ENCODE measurements at places on chromosomes 1 and 21.

DNA sequence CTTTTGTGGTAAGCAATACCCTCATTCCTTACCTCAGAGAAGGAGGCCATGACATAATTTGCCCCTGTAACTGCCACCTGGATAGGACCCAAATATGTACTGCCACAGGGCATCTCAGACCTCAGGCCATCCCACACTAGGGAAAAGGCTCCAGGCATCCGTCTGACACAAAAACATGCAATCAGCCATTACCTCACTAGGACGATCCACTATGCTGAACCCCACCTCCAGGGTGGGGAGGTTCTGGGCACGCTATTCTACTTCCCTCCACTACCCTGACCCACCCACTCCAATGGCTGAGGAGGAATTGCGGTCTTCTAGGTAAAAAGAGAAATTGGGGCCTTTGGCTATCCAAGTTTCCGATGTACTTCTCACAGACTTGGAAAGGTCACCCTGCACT is 53.6 kb downstream of the ERI3 start:
- no peak for DNase-seq

GRCh38 chr1:20693623-20694022 is 24.2 kb downstream of the KIF17 start:
- no peak for DNase-seq

DNA sequence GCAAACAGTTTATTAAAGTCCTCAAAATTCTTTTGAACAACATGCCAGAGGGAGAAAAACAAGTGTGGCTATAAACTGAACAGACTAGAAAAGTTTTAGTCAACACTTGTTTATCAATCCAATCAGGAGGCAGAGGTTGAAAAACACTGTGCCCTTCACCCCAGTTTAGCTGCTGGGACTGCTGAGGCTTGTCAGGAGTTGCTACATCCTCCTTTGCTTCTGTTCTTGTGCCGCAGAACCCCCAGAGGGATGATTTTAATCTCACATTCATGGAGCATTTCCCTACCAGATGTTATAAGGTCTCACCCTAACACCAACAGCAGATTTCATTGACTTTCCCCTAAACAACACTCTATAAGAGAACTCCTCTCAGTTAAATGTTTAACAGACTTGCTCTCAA is 321.2 kb downstream of the VAV3 start:
- no peak for DNase-seq

- no peak for DNase-seq
These were observed 44.1 kb downstream of the SLC5A9 start for GRCh38 chr1:48266576-48266975.

GRCh38 chr1:48026701-48027532 is 29.7 kb upstream of the TRABD2B start:
- DNase-seq, result no peak

DNA sequence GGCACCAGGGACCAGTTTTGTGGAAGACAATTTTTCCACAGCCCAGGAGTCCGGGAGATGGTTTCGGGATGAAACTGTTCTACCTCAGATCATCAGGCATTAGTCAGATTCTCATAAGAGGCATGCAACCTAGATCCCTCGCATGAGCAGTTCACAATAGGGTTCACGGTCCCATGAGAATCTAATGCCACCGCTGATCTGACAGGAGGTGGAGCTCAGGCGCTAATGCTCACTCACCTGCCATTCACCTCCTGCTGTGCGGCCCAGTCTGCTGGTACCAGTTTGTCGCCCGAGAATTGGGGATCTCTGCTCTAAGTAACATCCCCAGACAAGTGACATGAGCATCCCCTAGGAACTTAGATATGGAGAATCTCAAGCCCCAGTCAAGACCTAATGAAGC is 180.7 kb downstream of the COQ8A start:
- no peak for DNase-seq

DNA sequence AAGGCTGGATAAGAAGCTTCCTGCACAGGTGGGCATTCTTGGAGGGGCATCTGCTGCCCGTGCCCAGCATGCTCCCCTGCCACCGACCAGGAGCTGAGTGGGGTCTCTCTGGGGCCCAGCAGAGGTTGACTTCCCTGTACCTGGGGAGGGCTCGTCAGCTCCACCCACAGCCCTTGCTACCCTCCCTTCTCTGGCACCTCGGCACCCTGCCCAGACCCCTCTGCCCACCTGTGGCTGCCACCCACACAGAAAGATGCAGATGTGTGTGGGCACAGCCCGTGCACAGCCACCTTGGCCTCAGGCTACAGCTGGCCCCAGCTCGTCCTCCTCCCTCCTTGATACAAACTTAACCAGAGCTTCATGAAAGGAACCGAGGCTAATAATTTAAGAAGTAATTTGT is 241.2 kb upstream of the VAMP3 start:
- DNase-seq, result no peak

DNA sequence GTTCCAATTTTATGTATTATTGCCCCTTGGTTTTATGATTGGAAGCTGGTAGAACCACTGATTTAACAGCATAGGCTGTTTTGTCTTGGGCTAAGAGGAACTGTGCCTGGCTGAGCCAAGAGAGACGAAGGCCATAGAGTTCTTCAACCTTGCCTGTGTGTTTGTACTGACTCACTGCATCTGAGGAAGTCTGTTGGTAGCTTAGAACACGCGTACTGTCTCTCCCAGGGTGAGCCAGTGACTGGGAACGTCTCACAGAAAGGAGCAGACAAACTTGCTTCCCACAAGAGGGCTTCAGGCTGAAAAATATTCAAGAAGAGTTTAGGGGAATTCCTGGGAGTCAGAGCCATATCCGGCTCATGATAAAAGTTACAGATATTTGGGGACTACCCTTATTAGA is 14.9 kb downstream of the TMEM51 start:
- DNase-seq, result no peak

GRCh38 chr1:182395906-182396305 is 4.3 kb upstream of the GLUL start:
- no peak for DNase-seq

- DNase-seq, result no peak
These were observed 5.3 kb downstream of the ANKRD65 start for GRCh38 chr1:1415751-1416150.

DNA sequence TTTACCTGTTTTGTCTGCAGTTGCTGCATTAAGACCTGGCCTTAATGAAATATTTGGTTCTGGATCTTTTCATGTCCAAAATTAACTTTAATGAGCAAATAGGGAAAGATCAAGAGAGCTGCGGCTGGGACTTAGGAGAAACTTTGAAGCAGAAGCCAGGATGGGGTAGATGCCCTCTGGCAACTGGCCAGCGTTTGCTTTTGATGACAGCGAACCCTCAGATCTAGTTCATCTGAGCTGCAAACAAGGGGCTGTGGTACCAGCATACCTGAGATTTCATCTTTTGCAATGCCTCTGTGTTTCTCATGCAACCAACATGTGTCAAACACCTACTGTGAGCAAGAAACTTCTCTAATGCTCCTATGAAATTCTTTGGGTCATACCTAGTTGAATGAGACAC is 13.0 kb upstream of the TEDDM1 start:
- DNase-seq, result no peak

- no peak for DNase-seq
These were observed 1.1 kb downstream of the KCNH1 start for GRCh38 chr1:211132721-211133392.

DNA sequence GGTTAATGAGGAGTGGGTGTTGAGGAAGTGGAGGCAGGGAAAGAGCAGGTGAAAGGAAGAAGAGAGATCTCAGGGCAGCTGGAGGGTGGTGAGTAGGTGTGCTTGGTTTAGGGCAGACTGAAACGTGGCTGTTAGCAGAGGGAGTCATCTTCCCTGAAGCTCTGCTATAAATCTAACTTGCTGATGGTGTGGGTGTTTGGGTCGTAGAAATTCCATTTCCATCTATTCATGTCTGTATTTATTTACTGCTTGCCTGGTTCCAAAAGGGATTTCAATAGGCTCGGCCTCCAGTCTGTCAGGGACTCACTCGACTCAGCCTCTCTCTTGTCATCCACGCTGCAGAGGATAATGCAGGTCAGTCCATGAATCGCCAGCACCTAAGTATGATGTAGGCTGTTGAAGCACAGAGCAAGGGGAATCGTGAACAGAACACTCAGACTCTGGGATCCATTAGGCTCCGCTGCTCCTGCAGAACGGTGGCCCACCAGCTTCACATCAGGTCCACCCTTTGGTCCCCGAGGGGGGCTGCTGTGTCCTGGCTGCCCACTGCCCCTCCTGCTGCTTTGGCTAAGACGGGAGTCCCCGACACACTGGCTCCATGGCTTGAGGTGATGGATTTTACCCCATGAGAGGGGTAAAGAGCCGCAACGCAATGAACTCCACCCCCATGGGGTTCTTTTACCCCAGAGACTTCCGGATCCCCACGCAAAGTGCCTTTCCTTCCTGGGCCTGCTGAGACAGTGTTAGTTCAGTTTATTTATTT is 156.2 kb downstream of the RHOU start:
- DNase-seq, result no peak

DNA sequence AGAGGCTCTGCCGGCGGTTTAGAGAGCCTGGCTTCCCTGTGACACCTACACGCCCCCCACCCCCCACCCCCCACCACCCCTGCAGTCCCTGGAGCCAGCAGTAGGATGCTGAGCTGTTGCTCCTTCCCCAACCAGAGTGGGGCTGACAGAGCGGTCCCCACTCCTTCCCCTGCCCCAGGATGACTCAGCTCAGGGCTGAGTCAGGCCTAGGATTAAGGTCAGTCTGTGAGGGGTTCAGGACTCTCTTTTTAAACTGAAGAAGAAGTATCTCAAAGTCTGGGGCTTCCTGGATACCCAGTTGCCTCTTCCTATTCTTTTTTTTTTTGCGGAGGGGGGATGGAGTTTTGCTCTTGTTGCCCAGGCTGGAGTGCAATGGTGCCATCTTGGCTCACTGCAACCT is 19.1 kb downstream of the DMBX1 start:
- DNase-seq, result no peak

GRCh38 chr1:115829023-115829674 is 11.8 kb downstream of the NHLH2 start:
- DNase-seq, result no peak

- DNase-seq, result no peak
These were observed 37.2 kb upstream of the TSPEAR start for GRCh38 chr21:44748621-44749020.

GRCh38 chr1:17569200-17570139 is 30.0 kb downstream of the ARHGEF10L start:
- DNase-seq, result no peak

DNA sequence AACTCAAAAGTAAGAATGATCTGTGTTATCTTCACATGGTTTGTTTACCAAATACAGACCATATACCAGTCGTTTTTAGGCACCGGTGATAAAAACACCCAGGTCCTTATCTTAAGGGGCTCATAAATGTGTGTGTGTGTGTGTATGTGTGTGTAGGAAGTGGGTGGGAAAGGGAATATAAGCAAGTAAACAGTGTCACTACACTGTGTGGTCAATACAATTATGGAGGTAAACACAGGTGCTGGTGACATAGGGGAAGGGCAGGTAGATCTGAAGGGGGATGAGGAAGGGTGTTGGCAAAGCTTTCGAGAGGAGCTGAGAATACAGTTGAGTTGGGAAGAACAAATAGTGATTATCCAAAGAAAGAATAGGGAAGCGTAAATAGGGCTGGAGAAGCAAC is 19.1 kb upstream of the MRPS6 start:
- DNase-seq, result no peak

- DNase-seq, result no peak
These were observed 103.9 kb downstream of the CASZ1 start for GRCh38 chr1:10692401-10693021.

DNA sequence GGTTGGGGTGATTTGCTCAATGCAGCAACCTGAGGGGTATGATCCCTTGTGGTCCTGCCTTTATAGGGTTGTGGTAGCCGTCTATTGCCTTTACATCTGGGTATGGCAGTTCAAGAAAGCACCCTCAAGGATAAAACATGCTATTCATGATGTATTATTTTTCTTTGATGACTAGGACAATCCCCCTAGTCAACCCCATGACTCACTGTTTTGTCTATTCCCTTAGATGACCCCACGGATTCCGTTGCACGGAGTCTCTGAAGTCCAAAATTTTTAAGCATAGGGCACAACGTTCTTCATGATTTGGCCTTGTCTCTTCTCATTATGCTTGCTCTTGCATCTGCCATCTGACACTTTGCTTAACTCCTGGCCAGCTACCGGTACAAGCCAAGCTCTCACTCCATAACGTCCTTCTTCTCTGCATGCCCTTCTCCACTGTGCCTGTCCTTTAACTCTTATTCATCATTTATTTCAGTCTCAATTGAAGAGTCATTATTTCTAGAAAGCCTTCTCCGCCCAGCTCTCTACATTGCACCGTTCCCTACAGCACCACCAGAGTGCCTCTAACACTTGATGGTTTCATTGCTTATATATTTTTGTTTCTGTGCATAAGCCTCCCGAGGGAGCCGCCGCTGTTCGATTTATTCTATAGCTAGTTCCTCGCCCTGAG is 838 bp upstream of the DISP1 start:
- DNase-seq, result no peak

- DNase-seq, result no peak
These were observed 26.4 kb upstream of the FAM78B start for GRCh38 chr1:166193057-166193698.

- DNase-seq, result no peak
These were observed 16.8 kb downstream of the SLC19A2 start for GRCh38 chr1:169468982-169469381.

GRCh38 chr1:75165264-75165663 is 31.1 kb downstream of the LHX8 start:
- DNase-seq, result no peak

DNA sequence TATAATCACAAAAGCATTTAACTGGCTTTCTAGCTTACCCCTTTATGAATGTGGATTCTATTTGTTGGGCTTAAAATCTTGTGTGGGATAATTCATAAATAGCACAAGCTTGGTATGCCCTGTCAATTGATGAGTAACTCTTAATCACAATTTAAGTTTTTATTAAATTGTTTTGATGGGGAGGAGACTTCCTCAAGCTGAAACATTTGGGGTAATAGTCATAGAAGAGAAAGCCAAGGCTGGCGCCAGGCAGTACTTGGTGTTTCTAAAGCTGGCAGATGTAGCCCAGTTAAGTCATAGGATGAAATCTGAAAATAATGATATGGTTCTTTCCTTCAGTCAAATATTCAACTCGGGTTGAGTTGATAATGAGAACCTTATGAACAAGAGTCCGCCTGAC is 167.2 kb downstream of the FMN2 start:
- DNase-seq, result no peak

DNA sequence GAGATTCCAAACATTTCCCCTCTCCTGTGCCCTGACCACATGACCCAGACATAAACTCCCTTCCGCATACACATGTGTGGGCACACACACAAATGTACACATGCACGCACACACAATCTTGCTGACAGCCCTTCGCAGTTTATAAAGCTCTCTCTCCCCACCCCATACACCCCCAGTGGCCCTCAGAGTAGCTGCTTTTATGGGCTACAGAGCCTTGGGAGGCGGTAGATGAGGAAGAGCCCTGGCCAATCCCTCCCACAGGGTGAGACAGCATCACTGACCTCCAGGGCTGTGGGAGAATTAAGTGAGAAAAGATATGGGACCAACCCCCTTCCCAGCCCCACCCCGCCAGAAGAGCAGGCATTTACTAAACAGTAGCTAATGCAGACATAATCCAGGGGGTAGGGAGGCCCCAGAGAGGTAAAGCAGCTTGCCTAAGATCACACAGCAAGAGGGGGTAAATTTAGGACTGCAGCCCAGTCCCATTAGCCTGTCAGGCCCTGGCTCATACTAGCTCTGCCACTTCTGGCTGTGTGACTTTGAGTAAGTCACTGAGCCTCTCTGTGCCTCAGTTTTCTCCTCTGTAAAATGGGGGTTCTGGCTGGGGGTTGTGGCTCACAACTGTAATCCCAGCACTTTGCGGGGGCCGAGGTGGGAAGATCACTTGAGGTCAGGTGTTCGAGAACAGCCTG is 5.1 kb downstream of the SDC3 start:
- DNase-seq, result no peak

Data from stimulated activated CD8-positive, alpha-beta memory T cell treated with anti-CD3 and anti-CD28 coated beads, Interleukin-4, amount 100 ng/mL, for 1 hour (primary cell).